ENCODE measurements at places on chromosomes 5 and 9.

- DNase-seq, result peak; percentile 82
These were observed 60.9 kb downstream of the CXXC5 start for GRCh38 chr5:139708877-139709581.

DNA sequence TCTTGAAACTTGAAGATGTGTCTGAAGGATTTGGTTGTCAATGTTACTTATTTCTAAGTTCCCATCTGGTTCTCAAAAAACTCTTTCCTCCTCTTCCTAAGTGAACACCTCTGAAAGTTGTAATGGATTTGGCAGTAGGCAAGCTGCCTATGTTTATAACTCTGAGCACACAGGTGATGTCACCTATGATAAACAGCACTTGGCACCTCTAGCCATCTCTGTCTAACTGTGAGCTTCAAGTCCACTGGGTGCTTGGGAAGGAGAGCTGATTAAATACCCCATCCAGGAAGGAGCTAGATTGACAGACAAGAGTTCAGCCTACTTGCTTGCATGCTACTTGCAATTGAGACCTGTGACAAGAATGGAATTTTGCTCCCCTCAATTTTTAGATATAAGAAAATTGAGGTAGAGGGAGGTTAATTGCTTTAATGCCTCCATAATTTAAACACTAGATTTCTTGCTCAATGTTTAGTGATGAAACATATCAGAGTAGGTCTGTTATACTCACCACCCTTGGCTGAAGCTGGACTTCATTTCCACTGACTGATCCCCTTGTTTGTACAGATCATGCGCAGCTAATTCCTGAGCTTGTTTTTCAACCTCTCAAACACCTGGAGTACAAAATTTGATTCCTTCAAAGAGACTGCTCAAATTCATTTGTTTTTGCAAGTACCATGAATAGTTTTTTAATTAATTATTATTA is 49.9 kb downstream of the PDE4D start:
- DNase-seq, result no peak

GRCh38 chr9:6620796-6621195 is 24.7 kb downstream of the GLDC start:
- no peak for DNase-seq

GRCh38 chr5:97094579-97095317 is 47.7 kb downstream of the LIX1 start:
- no peak for DNase-seq

DNA sequence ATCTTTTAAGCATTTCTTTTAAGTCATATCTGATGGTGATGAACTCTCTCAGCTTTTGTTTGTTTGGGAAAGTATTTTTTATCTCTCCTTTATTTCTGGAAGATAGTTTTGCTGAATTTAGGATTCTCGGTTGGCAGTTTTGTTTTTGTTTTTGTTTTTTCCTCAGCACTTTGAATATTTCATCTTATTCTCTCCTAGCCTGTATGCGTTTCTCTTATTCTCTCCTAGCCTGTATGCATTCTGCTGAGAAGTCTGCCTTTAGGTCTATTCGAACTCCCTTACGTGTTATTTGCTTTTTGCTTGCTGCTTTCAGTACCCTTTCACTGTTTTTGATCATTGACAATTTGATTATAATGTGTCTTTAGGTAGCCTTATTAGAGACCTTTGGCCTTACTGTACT is 787.8 kb upstream of the FAM174A start:
- no peak for DNase-seq

GRCh38 chr5:89302102-89302891 is 419.3 kb upstream of the MEF2C start:
- no peak for DNase-seq

- no peak for DNase-seq
These were observed 21.1 kb downstream of the TRAF1 start for GRCh38 chr9:120905315-120906164.

- no peak for DNase-seq
These were observed 3.0 kb upstream of the SLC25A48 start for GRCh38 chr5:135831439-135831838.

- DNase-seq, result no peak
These were observed 15.0 kb downstream of the CACNA1B start for GRCh38 chr9:137892424-137893191.

GRCh38 chr5:83219495-83219894 is 142.1 kb downstream of the XRCC4 start:
- DNase-seq, result no peak

DNA sequence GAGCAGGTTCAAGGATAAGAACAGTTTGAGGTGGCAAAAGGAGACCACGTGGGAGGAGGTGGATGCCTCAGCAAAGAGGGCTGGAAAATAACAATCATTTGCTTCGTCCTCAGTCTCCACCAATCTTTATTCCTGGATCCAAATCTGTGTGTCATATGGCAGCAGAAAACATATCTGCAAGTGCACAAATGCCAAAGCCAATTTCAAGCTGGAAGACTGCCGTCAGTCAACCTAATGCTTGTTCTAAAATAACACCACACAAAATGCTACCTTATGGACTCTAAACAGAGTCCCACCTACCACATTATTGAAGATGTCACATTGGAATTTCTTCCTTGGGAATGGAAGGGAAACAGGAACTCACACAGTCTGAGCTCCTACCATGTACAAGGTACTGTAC is 129.1 kb downstream of the CDK5RAP2 start:
- no peak for DNase-seq

- DNase-seq, result no peak
These were observed 1666.9 kb upstream of the WWC1 start for GRCh38 chr5:166624573-166624972.

DNA sequence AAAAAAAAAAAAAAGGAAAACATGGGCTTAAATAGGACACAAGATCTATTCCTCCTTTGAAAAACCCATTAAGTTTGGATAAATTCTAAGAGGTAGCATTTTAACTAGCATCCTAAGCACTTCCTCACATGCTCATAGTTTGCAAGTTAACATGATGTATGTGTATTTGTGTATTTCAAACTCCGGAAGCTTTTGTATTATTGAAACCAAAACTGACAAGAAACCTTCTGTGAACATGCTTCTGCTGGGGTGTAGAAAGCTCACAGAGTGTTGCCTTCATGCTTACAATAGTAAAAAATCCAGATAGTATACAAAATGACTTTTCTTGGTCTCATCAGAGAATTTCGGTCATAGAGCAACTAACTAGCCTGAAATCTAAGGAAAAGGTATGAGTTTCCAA is 103.8 kb downstream of the SH3GL2 start:
- DNase-seq, result no peak

DNA sequence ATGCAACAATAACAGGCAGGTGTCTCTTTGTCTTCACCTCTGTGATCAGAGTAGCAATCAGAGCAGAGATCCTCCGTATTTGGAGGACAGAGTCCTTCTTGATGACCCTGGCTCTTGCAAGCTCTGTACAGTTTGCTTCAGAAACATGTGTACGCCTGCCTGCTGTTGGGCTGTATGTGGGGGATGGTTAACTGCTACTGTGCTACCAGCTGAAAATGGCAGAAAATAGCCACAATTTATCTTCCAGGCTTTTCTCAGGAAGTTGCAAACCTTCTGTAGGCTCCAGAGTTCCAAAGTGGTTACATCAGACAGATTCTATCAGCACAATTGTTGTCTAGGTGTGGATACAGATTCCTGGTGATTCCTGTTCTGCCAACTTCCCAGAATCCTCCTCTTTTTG is 35.5 kb downstream of the DDX46 start:
- no peak for DNase-seq

GRCh38 chr5:53714667-53715010 is 154.2 kb downstream of the NDUFS4 start:
- no peak for DNase-seq

DNA sequence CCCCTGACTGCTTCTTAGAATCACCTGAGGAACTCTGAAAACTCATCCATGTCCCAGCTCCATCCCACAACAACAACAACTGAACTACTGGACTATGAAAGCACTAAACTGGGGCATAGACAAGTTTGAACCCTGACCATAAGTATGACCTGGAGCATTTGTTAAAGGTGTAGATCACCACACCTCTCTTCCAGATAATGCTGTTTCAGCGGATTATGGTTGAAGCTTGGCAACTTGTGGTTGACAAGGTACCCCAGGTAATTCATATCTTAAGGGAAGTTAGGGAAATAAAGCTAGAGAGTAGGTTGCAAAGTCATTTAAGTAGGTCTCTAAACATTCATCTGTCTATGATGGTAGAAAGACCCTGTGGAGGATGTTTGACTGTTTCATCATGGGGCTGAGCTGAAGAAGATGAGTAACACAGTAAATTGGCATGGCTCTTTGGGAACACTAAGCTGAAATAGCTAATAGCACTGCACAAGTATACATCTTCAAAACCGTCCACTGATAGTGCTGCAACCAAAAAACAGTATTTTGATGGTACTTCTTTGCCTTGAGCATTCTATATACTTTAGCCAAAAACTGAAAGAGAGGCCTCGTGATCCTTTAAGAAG is 80.2 kb downstream of the TMEM174 start:
- no peak for DNase-seq

- no peak for DNase-seq
These were observed 16.1 kb downstream of the SLC22A4 start for GRCh38 chr5:132310141-132310834.

- DNase-seq, result no peak
These were observed 340.6 kb downstream of the MTRR start for GRCh38 chr5:8209500-8209899.

DNA sequence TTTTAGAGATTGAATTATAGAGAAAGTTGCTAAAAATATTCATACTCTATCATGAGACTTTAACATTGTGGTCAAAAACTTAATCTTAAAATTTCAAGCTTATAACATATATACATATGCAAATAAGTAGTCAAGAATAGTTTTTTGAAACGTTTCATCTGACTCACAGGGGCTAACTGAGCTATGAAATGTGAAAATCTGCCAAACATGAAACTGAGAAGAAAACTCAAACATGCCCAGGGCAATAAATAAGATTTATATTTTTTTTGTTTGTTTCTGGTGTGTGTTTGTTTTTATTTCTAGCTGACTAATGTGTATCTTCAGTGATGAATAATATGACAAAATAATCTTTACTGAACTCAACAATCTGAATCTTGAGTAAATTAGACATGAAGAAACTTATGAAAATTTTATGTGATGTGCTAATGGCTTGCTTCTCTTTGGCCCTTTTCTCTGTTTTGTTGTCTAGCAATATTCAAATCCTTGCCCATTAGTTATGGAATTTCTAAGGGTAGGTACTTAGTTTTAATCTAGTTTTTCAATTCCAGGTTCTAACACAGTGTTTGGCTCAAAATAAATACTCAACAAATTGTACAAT is 99.9 kb downstream of the FAM174A start:
- no peak for DNase-seq

- DNase-seq, result no peak
These were observed 779.3 kb upstream of the WWC1 start for GRCh38 chr5:167512111-167512510.

GRCh38 chr9:80994892-80995291 is 694.5 kb downstream of the TLE1 start:
- no peak for DNase-seq

DNA sequence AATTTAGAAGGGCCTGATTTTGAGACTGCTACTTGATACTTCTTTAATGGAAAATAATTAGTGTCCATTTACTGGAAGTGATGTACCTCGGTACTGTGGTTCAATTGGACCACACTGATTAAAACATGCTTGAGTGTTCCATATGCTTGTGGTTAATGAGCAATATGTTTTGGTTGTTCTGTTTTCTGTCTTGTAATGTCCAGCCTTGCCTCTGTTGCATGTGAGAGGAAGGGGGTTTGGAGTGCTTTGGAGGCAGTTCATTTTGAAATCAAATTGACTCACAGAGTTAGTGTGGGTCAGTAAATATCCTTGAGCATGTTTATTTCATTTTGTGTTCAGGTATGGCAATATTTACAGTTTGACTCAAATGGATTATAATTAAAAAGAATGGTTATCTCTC is 334.4 kb downstream of the ARHGEF28 start:
- no peak for DNase-seq

- DNase-seq, result peak; percentile 52
These were observed 136.4 kb downstream of the SLIT3 start for GRCh38 chr5:169164481-169164925.

GRCh38 chr5:175383350-175383749 is 60.6 kb downstream of the DRD1 start:
- DNase-seq, result peak; percentile 29

- no peak for DNase-seq
These were observed 210.8 kb downstream of the TRIO start for GRCh38 chr5:14353726-14354474.

DNA sequence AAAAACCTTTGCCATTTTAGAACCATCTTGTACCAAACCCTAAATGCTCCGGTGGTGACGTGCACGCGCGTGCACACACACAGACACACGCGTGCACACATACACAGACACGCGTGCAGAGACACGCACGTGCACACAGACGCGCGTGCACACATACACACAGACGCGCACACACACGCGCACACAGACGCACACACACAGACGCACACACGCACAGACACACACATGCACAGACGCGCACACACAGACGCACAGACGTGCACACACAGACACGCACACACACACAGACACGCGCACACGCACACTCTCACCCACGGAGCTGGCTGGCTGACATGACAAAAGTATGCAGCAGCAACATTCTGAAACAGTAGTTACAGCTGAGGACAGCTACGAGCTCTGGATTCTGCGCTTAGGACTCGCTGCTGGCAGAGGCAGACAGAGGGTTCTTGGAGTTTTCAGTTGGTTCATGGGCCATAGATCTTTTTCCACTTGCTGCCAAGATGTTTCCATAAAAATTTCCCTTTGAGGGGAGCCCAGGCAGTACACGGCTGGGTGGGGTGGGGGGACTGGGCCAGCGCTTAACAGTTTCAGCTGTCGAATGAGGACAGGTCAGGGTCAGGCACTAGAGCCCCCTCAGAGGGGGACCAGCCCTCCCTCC is 46.2 kb upstream of the UBAC1 start:
- DNase-seq, result no peak

- DNase-seq, result no peak
These were observed 119.4 kb upstream of the ACO1 start for GRCh38 chr9:32265037-32265436.

DNA sequence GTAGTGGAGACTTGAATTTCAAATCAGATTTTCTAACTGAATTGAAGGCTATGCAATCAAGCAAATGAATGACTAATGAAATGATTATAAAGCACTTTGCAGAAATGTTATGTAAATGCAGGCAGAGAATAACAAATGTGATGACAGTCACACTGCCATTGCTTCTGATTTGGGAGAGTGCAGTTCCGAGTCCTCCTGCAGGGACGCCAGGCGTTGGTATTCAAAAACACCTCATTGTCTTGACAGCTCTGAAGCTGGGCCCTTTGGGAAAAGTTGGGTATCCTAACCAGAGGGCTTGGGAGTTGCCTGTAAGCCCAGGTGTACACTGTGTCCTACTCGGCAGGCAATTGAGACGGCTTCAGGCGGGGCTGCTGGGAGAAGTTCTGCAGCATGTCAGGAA is 57.9 kb downstream of the C5orf15 start:
- no peak for DNase-seq

DNA sequence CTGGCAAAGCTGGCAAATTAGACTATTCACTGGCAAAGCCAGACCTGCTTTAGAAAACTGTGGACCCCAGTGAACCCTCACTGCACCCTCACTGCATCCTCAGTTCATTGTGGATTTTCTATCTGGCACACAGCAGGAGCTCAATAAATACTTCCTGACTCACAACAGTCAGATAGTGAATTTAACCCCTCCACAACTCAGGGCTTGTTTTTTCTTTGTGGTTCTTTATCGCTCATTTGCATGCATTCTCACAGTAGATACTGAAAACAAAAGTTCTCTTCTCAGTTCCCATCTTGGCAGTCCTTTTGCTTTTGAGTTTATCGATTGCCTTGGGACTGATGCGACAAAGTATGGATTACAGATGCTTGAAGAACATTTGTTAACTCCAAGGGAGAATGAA is 99.8 kb downstream of the ACTL7B start:
- DNase-seq, result no peak

GRCh38 chr5:116658830-116659229 is 84.2 kb upstream of the SEMA6A start:
- no peak for DNase-seq

All from Caco-2 (cell line).